ENCODE measurements at places on chromosomes 1 and 21.

- DNase-seq = no peak
Observed at GRCh38 chr21:44815852-44816628, 1.8 kb downstream of the SUMO3 start.

DNA sequence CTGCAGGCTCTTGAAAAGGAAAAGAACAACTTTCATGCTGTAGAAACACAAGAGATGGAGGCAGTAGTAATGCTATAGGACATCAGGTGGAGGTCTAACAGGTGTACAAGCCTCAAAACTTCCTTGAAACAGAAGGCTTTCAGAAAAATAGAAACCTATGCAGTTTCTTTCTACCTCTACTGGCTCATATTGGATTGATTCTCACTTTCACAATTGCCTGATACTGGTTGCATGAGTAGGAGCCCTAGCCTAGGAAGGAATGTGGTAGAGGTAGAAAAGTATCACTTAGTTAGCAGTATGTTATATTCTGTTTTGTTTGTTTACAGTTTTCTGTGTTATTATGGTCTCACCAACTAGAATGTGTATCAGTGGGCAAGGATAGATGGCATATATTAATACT lies 175.4 kb upstream of the GORAB start:
- DNase-seq = no peak

DNA sequence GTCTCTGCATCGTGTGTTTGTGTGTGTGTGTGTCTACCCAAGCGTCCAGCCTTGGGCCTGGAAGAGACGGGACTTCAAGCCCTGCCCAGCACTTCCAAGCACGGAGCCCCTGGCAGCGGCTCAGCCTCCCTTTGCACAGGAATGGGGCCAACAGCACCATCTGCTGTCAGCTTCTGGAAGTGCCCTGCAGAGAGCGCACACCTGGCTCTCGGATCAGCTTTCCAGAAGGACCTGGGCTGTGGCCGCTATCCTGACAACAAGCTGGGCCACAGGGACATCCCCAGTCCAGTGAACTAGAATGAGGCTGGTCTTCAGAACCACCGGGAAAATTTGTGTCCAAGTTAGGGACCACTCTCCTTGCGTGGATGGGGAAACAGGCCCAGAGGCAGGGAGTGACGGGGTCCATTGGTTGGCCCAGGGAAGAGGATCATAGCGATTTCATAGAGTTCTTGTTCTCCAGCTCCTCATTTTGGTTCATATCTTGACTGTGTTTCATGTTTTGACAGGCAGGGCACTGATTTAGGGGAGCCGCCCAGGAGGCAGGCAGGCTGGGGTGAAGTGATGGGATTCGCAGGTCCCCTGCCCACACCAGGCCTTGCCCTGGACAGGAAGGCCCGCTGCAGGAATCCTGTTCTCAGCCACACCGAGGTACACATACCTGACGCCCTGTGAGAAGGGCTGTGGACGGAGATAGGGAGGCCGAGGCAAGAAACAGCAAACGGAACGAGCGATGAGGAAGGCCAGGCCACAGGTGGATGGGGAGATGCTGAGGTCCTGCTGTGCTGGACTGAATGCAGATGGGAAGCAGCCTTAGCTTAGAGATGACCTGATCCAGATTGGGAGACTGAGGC lies 38.4 kb downstream of the TAS1R2 start:
- peak; percentile 29 for DNase-seq

DNA sequence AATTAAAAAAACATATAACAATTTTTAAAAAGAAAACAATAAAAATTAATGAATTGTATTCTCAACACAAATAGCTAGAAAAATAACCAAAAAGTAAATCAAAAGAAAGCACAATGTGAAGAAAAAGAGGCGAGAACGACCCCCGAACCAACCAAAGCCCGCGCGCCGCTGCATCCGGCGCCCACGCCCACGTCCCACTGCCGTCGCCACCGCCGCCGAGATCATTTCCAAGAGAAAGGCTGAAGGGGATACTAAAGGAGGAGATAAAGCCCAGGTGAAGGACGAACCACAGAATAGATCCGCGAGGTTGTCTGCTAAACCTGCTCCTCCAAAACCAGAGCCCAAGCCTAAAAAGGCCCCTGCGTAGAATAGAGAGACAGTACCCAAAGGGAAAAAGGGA lies 11.8 kb upstream of the ABCB10 start:
- DNase-seq = no peak

DNA sequence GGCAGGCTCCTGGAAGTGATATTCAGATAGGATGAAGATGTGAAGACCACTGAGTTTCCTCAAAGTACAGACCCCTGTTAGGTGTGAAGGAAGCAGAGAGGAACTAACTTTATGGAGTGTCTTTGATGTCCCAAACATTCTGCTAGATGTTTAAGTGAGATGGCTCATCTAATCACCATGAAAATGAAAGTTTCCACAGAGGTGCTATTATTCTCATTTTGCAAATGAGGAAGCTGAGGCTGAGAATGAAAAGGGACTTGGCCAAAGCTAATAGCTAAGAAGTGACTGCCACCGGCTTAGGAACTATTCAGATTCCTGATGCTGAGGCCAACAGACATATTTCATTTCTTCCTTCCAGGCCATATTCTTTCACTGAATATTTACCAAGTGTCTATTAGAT lies 45.9 kb upstream of the WLS start:
- DNase-seq = no peak

- DNase-seq = no peak
Observed at GRCh38 chr21:38289705-38290485, 33.1 kb downstream of the KCNJ15 start.

GRCh38 chr1:178075333-178075732 lies 18.6 kb upstream of the RASAL2 start:
- DNase-seq = no peak

DNA sequence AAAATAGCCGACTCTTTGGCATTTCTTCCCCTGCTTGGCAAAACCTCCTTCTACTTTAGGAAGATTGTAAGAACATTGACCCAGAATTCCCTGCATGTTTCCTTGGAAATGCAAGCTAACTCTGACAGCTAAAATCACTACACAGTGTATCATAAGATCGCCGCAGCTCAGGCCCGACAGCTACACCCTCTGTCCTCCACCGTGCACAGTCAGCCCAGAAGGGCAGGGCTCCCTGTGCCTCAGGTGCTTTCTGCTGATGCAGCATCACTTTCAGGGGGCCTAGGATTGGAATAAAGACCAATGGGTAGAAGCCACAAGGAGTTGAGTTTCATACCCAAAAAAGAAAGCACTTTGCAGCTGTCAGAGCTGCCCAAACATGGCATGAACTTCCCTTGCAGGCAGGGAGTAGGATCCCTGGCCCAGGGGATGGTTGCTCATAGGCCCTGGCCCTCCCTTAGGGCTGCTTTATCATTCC lies 145.3 kb downstream of the SEC16B start:
- DNase-seq = no peak

DNA sequence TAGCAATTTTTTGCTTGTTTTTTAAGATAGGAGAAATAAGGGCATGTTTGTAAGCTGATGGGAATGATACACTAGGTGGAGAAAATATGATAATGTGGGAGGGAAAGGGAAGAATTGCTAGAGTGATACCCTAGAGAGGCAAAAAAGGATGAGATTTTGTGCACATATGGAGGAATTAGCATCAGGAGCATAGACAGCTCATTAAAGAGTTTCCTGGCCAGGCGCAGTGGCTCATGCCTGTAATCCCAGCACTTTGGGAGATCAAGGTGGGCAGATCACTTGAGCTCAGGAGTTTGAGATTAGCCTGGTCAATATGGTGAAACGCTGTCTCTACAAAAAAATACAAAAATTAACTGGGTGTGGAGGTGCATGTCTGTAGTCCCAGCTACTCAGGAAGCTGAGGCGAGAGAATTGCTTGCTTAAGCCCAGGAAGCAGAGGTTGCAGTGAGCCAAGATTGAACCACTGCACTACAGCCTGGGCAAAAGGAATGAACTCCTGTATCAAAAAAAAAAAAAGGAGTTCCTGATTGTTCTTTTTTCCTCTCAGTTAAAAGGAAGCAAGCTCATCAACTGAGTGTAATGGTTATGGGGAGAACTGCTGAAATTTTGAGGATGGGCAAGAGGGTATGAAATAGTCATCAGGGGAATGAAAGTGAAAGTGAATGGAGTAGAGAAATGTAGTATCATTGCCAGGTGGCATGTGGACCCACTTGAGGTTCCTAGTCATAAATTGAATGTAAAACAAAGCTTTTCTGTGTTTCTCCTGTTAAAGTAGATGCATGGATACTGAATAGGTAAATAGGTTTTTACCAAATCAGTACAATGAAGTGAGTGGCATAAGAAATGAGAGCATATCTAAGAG lies 35.5 kb downstream of the SH3GLB1 start:
- DNase-seq = no peak

DNA sequence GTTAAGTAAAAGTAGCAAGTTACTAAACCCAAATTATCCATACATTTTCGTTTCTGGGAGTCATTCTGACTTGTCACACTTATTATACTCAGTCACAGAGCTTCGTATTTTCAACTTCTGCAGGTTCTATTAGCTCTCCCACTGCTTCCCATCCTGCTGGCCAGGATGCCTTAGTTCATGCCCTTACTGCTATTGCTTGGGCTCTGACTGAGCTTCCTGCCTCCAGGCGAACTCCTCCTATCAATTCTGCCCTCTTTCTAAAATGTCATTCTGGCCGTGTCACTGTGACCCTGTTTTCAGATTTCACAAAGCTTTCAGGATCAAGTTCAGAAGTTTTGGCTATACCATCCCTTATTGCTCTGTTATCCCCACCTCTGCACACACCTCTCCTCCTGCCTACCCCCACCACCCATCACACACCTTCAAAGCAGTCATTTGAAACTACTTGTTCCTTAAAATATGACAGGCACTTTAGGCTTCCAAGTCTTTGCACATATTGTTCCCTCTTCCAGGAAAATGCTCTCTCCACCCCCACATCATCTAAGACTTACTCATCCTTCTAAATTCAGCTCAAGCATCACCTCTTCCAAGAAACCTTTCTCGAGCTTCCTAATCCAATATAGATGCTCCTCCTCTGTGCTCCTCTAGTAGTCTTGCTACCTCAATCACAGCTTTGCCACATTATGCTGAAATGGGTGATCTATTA lies 278.0 kb downstream of the BRINP2 start:
- no peak for DNase-seq

- DNase-seq = no peak
Observed at GRCh38 chr1:47435506-47436303, 2.1 kb upstream of the FOXD2 start.

GRCh38 chr1:171280599-171280998 lies 32.3 kb downstream of the FMO1 start:
- no peak for DNase-seq

DNA sequence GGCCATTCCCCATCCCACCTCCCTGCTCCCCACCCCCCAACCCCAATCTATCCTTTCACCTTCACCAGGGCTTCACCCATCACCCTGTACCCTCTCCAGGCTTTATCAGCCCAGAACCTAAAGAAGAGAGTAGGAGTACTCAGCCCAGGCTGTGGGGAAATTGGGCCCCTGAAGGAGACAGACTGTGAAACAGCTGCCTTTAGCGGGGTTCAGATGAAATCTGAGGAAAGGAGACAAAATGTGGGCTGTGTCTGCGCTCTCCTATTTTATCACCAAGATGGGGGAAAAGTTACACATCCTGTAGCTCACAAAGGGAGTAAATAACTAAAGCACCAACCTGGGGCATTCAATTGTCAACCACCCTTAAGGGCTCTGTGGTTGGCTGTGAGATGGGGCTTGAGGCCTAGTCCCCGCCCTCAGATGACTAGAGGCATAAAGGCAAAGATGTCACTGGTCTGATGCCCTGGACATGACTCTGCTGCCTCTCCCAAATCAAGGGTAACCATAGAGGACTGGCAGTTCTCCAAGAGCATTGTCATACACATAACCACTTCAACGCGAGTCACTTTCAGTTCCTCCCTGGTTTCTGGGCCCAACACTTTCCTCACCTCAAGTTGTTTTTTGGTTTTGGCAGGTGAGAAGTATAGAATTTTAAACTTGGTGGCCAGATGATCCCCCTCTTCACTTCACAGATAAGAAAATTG lies 30.0 kb downstream of the SLC27A3 start:
- DNase-seq = peak; percentile 16
